ENCODE measurements at places on chromosomes 2 and 18.

DNA sequence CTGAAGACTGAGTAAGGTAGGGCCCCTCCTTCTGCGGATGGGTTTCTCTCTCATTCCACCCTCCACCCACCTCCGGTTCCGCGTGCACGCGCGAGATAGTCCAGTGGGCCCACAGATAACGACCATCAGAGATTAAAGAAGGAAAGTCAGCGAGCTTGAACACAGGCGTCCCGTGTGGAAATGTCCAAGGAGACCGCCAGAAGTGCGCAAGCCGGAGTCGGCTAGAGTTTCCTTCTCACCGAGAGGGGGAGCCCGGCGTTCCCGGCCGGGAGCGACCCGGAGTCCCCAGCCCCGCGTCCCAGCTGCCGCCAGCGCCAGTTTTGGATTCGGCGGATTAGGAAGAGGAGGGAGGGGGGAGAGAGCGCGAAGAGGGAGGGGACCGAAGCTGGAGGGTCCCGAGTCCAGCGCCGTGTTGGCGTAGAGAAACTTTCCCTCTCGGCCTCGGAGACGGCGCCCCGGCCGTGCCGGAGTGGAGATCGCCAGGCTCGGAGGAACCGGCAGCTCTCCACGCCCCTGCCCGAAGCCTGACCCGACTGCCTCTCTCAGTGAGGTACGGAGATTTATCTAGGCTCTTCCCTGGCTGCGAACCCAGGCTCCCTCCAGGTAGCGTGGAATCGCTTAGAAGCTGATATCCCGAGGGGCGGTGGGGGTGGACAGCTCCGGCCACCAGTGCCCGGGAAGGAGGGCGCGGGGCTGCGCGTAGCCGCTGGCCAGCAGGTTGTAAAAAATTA lies at the start of gene GULP1:
TSS of gene GULP1 (plus strand) at position 258 of the 731 bp plus-strand sequence. CDS start 185,829 bp downstream, outside the sequence.
- DNase-seq: no peak

DNA sequence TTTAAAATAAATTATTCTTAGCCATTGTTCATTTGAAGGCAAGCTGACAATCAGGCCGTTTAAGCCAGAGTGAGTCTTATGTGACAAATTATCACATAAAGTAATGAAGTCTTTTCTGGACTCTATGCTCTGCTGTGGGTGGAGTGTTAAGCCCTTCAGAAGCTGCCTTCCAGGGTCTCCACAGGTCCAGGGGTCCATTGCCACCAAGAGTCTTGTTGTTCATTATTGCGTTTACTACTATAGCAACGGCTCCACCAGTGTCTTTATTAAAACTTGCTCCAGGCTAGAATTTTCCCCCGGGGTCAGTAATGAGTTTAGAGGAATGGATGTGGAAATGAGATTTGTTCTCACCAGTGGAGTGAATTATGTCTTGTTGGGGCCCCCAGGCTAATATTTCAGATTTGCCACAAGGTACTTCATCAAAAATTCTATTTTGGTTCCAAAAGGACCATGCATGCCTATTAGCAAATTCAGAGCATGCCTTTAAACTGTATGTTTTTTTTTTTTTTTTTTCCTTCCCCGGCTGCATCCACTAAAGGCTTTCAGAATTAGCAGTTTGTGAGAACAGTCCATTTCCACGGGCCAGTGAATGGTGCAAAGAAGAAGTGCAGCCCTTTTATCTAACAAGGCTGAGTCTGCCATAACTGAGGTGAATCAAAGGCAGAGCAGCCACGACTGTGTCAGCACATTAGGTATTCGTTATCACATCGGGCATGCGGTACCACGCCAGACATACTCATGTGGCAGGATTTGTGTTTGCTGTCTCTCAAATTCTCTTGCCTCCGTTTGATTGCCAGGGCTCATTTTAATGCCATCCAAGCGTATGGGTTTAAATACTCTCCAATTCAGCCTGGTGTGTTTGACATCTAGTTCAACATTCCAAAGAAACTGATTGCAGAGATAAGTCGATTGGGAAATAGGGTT lies 26.2 kb upstream of the LRRTM1 start:
- DNase-seq: no peak

DNA sequence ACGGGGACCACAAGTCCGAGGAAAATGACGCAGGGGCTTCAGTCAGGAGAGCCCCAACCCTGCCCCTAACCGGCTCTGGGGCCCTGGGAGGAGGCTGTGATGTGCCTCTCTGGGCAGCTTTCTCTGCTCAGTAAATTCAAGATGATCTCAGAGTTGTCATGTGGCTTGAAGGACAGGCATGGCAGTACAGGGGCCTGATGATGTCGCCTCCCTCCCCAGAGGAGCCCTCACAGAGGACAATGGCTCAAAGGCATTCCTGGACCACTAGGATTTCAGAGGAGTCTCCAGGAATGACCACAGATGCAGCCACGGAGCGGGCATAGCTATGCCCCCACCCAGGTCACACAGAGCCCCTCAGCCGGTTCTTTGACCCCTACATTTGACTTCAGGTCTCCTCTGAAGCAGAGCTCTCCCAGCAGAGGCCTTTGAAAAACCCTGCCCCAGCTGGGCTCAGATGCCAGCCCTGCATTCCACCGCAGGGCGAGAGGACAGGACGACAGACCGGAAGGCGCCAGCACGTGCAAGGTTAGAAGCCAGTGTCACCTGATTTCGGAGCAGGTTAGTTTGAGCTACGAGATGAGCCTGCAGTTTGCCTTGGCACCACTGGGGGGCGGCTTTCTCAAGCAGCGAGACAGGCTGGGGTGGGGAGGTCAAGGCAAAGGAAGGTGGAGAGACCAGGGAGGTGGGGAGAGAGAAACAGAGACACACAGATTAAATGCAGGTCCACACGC lies 39.2 kb downstream of the BIN1 start:
- DNase-seq: peak; percentile 48

- DNase-seq: no peak
These were observed 48.8 kb upstream of the ZDBF2 start for GRCh38 chr2:206225435-206226232.

- DNase-seq: no peak
These were observed 149.4 kb upstream of the CDH20 start for GRCh38 chr18:61183798-61184197.

DNA sequence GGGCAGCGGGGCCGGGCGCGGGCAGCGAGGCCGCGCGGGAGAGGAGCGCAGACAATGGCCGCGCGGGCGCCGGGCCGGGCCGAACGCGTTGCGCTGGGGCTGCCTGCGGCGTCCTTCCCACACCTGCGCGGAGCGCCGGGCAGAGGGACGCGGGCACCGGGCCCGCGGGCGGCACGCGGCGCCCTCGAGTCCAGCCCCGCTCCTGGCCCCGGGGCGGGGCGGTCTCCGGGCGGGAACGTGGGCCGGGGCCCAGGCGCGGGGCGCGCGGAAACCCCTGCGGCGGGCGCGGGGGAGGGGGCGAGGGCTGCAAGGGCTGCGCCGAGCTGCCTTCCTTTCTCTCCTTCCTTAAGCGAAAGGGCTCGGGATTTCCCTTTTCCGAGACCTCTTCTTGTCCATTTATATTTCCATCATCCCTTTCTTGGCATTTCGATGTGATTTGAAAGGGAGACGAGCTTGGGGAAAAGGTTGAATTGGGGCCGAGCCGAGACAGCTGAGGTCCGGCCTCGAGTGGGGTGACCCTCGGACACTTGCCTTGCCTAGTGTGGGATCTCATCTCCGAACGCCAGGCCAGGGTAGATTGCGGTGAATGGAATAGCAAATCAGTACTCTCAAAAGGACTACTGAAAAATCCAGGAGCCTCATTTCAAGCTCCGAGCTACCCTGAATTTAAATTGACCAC lies 676 bp downstream of the KLHL23 start:
- no peak for DNase-seq

DNA sequence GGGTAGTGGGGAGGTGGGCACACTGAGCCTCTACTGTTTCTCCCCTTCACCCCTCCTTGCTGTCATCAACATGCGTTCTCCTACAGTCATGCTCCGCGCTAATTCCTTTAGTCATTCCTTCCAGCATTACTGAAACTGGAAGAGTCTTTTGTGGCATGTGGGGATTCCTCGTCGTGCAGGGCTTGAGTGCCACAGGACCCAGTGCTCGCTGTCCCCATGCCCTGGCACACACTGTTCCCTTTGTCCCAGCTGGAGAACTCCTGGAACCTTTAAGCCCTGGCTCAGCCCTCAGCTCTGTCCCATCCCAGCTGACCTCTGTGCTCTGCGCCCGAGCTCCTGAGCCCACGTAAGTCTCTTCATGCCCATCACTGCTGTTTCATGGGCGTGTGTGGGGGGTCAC lies 42.1 kb downstream of the ODC1 start:
- DNase-seq: no peak

GRCh38 chr18:79626905-79627749 lies 52.5 kb upstream of the CTDP1 start:
- no peak for DNase-seq

GRCh38 chr2:76083248-76083647 lies 372.5 kb upstream of the GCFC2 start:
- DNase-seq: no peak

DNA sequence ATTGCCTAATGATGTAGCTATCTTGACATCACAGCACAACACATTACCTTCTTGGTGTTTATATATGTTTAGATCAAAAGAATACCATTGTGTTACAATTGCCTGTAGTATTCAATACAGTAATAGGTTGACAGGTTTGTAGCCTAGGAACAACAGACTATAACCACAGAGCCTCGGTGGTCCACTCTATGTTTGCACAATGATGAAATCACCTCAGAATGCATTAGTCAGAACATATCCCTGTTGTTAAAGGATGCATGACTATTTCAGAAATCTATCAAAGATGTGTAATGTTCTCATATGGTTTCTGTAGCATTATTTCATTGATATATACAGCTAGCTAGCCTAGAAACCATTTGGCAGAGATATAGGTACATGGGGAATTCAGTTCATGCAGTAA lies 8.9 kb downstream of the METTL5 start:
- no peak for DNase-seq

DNA sequence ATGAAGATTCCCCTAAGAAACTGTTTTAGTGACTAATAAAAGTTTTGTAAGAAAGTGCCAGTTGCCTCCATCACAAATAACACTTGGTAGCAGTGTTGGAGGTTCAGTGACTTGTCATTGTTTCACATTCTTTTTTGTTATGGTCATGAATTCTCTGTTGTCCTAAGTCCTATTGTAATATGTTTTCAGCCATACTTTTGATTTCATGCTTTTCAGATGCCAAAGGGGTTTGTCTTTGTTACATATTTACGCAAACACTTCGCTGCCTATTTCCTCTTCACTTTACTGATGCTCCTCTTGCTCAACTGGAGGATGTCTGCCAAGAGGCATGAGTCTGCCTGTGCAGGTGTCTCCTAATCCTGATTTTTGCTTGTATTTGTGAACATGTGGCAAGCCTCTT lies 66.6 kb downstream of the PHLPP1 start:
- no peak for DNase-seq

GRCh38 chr18:10124967-10125366 lies 211.2 kb downstream of the VAPA start:
- DNase-seq: no peak

GRCh38 chr2:191678437-191679100 lies 633 bp downstream of the NABP1 start:
- DNase-seq: peak; percentile 22

DNA sequence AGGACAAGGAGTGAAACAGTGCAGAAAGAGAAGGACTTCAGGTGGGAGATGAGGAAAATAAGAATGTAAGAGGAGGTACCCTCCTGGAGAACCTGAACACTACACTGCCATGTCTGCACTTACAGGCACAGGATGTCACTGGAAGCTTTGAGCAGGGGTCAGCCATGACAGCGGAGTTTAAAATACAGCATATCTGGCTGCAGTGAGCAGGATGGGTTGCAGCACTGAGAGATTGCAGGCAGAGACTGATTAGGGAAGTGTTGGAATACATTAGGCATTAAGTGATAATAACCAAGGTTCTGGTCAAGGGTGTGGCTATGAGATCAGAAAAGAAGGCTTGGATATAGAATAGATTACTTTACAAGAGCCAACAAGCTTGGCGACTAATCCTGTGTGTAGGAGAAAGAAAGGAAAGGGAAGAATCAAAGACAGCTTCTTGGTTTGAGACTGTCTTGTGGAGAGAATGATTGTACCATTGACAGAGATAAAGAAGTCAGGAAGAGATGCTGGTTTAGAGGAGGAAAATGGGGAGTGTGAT lies 171.1 kb upstream of the RBMS1 start:
- DNase-seq: no peak

DNA sequence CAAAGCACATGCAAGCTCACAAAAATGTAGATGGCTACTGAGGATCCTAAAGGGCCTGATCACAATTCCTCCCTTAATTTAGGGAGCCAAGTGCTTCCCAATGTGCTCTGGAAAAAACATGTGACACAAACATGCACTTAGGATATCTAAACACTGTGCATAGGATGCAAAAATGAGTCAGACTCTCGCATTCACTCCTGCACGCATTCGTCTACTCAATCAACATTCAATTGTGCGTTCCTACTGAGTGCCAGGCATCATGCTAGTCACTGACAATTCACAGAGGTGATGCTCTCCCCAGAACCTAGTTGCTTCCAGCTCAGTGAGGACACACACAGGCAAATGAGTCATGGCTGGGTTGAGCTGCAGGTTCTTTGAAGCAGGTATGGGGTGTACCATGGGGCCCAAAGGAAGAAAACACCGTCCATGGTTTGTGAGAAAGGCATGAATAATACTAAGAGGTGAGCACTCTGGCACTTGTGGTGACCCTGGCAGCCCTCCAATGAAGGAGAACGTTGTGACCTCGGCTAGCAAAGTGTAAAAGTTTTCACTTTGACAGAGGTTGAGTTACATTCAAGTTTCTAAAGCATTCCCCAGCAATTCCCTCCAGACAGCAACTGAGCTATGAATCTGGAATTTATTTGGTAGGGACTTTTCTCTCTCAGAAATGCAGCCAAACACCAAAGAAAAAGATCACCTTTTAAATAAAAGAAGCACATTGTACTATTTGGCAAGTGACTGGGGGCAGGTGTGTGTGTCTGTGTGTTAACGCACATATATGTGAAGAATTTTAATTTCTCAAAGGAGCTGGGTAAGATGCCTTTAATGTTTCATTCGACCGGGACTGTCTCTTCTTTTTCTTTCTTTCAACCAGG lies 173.3 kb downstream of the ALPK2 start:
- DNase-seq: no peak

DNA sequence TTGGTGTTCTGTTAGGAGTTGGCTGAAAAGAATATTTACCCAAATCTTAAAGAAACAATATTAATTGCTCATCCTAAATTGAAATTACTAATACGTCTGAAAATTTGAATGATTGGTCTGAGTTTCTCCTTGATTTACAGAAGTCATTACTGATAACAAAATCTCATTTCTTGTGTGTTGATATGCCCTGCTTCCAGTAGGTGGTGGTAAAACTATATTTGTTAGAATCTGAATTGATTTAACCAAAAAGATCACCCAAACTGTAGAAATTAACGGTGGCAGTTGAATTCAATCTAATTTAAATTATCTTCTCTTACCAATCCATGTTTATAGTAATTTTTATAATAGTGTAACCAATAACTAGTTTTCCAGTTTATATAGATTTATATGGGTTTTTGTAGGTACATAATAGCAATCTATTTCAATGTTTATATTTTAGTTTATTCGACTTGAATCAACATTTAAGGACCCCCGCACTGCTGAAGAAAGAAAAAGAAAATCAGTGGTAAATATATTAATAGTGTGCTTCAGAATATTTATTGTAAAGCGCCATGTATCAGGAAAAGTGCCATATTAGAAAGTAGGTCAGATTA lies 38.3 kb downstream of the PAPOLG start:
- DNase-seq: no peak
